ENCODE measurements at places on chromosomes 1 and 21.

DNA sequence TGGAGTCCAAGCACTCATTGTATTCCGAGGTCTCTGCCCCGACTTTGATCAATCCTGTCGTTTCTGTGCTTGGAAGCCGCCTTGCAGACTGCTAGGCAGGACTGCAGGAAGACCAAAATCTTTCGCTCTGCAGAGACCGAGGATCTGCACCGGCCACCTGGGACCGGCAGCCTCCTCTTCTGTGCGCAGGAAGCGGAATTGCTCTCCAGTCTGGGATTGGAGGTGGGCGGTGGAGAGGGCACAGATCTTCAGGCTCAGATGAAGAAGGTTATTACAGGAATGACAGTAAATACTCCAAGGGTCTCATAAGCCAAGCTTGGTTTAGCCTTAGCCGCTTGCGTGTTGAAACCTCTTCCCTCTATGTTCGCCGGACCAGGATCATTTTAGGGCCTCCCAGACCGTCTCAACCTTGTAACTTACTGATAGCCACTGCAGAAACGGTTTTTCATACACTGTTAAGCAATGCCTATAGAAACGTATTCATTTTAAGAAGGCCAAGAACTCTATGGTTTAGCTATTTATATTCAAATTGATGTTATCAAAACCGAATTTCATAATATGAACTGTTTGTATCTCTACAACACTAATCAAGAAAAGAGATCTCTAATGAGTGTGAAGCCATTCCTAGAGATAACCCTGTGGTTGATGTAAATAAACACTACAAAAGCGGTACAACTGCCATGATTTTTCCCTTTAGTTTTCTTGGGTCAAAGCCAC, 1.1 kb downstream of the MIA3 start:
- DNase-seq, result peak; percentile 86

GRCh38 chr1:210779269-210779668, 354.7 kb downstream of the KCNH1 start:
- no peak for DNase-seq

DNA sequence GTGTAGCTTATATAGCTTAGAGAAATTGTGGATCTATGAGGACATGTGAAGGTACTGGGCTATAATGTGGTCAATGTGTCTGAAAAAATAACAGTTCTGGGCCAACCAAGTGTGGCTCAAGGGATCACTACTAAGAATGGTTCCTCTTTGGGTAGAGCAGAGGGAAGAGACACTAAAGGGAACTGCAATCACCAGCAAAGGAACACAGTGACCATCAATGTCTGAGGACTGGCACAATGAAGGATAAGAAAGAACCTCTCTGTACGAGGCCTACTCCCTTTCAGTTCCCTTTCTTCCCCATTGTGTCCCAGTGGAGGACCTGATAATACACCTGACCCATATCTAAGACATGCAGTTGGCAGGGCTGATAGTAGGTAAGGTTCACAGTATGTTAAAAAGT, 89.9 kb upstream of the JAK1 start:
- DNase-seq, result no peak

- no peak for DNase-seq
These were observed 112.2 kb upstream of the GJB5 start for GRCh38 chr1:34642679-34643078.

GRCh38 chr1:24927473-24927872, 2.6 kb downstream of the RUNX3 start:
- no peak for DNase-seq

GRCh38 chr1:159211331-159212136, 6.9 kb downstream of the ACKR1 start:
- DNase-seq, result peak; percentile 55

GRCh38 chr1:42993502-42994136, 35.0 kb upstream of the SLC2A1 start:
- no peak for DNase-seq

DNA sequence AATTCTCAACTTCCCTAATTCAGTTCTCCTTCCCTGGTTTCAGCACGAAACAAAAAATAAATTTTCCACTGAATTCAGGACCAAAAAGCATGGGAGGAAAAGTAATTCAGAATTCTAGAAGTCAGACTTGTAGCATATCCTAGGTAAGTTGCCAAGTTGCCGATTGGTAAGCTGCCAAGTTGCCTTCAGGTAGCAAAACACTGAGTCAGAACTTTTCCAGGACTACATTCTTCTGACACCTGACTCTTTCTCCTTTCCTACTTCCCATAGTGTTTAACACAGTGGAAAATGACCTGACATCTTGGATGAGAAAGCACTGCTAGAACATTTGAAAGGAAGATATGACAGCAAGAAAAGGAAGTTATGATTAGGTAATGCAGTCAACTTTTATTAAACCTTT, 322.8 kb downstream of the SPATA17 start:
- no peak for DNase-seq

- DNase-seq, result no peak
These were observed 111.6 kb upstream of the PDE4B start for GRCh38 chr1:65681096-65681495.

- no peak for DNase-seq
These were observed 110.5 kb upstream of the CDC42BPA start for GRCh38 chr1:227428803-227429202.

- no peak for DNase-seq
These were observed 378.1 kb downstream of the LMO4 start for GRCh38 chr1:87706779-87707228.

- no peak for DNase-seq
These were observed 175.4 kb downstream of the HIVEP3 start for GRCh38 chr1:41743366-41743765.

- DNase-seq, result peak; percentile 52
These were observed 36.6 kb upstream of the OPRD1 start for GRCh38 chr1:28775121-28775942.

- DNase-seq, result no peak
These were observed 98.1 kb upstream of the NRIP1 start for GRCh38 chr21:15162921-15163320.

GRCh38 chr1:41238311-41238988, 3.7 kb downstream of the SCMH1 start:
- DNase-seq, result no peak

DNA sequence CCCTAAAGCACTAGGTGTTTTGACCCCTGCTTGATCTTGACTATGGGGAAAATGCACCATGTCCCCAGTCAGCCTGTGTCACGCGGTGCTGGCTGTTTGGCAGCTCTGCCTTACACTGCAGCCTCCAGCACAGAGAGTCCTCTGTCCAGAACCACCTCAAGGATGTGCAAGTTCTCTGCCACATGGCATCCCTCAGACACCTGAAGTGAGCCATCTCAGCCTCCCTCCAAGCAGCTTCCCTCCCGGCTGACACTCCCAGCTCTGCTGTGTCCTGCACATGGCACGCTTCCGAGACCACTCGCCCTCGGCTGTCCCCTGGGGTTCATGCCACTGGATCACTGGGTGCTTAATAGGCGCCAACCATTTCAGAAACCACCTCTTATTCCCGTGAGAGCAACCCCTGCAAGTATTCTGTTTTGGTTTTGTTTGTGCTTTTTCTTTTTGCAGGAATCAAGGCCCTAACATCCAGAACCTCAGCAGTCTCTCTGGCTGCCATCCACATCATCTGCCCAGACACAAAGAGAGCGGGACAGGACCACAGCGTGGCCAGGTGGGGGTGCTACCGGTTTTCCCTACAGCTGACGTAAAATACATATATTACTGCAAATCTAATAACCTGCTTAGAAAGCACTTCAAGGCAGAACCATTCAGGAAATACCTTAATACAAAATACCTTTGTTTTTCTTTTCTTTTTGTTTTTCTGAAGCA, 45.7 kb downstream of the CAPZB start:
- no peak for DNase-seq

GRCh38 chr1:59417406-59417805, 120.5 kb downstream of the FGGY start:
- DNase-seq, result no peak

DNA sequence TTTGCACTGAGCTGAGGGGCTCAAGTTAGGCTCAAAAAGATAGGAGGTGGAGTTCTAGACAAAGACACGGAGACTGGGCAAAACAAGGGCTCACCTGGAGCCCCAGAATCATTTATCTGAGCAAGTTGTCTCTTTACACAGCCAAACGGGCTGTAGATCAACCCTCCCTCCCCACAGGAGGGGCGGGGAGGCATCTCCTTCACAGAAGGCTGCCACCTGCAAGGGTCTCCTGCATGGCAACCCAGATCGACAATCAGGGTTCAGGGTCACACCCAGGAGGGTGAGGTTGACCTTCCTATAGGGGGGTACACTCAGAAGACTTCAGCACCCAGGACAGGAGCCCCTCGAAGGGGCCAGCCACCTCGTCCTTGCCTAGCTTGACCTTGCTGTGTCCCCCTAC, 84.0 kb downstream of the CD247 start:
- DNase-seq, result no peak

GRCh38 chr1:85333186-85333585, 56.8 kb upstream of the BCL10 start:
- no peak for DNase-seq

GRCh38 chr21:43279578-43279894, 110.7 kb downstream of the CRYAA start:
- no peak for DNase-seq

- DNase-seq, result no peak
These were observed 44.8 kb upstream of the PWP2 start for GRCh38 chr21:44062380-44062779.

- no peak for DNase-seq
These were observed 13.0 kb downstream of the YBEY start for GRCh38 chr21:46299167-46299566.

- DNase-seq, result no peak
These were observed 992 bp upstream of the USP48 start for GRCh38 chr1:21783679-21784603.

DNA sequence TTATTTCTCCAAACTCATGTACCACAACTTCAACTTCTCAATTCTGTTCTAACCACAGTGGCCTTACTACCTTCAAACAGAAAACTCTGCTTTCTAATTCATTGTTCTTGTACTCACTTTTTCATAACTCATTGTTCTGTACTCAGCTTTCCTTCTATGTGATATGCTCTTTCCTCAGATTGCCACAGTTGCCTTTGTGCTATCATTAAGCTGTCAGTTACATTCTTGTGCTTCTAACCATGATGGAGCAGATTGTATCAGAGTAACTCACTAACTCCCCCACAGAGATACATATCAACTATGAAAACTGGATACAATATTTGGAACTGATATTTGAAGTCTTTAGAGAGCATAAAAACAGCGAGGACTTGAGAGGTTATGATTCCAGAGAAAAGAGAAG, 1213.7 kb downstream of the KCNT2 start:
- no peak for DNase-seq

GRCh38 chr1:219778110-219778509, 150.2 kb downstream of the SLC30A10 start:
- no peak for DNase-seq

DNA sequence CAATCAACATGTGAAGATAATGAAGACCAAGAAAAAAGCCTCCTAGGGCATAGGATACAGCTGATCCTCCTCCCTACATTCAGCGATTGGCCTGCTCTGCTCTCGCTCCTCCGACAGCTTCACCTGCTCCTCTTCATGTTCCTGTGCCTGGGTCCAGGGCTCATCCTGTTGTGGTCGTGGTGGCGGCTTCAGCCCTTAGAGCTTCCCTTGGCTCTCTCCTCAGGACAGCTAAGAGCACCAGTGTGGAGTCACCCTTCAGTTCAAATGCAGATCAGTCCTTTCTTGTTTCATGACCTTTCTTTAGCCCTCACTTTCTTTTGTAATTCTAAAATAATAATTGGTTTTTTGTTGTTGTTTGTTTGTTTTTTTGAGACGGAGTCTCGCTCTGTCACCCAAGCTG, 18.7 kb downstream of the CNN3 start:
- no peak for DNase-seq

DNA sequence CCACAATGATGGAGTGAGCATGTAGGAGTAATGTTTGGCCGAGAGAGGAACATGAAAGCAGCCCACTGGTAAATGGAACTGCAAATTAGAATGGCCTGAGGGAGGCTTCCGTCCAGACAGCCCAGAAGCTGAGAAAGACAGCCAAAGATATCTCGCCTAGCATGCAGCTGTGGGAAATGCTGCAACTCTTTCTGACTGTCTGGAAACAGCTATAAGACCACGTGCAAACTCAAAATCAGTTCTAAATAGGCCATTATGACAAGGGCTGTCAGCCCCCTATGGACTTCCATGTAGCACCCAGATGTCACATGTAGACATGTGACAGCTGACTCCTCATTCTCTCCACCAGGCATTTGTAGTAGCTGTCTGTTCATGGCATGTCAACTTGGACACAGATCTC, 62.9 kb upstream of the ATP1A1 start:
- no peak for DNase-seq

DNA sequence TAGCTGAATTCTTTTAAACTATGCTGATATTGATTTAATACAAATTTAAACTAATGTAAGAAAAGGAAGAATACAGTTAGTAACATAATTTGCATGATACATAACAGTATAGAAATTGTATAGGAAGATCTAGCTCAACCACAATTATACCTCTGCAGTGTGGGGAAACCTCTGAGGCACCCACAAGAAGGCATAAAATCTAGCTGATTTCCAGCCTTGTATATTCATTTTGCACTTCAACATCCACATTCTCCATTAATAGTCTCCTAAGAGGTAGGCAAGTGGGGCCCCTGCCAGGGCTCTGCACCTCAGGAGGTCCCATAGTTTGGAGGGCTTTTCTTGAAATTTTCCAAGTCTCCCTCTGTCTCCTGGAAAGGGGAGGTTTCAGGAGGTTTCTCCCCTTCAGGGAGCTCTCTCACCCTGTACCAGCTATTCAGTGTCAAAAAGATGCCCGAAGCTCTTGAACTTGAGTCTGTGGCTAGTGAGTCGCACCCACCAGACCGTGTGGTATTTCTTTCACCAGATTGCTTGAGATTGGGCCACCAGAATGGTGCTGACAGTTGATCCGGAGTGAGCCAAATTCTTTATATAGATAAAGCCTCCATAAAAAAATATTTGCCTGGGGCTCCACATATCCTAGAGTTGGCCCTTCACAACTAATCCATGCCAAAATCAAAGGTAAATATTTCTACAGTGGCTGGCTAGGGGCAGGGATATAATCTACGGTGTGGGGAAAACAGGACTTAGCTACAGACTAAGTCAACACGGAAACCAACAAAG, 108.2 kb downstream of the TIAM1 start:
- DNase-seq, result no peak

DNA sequence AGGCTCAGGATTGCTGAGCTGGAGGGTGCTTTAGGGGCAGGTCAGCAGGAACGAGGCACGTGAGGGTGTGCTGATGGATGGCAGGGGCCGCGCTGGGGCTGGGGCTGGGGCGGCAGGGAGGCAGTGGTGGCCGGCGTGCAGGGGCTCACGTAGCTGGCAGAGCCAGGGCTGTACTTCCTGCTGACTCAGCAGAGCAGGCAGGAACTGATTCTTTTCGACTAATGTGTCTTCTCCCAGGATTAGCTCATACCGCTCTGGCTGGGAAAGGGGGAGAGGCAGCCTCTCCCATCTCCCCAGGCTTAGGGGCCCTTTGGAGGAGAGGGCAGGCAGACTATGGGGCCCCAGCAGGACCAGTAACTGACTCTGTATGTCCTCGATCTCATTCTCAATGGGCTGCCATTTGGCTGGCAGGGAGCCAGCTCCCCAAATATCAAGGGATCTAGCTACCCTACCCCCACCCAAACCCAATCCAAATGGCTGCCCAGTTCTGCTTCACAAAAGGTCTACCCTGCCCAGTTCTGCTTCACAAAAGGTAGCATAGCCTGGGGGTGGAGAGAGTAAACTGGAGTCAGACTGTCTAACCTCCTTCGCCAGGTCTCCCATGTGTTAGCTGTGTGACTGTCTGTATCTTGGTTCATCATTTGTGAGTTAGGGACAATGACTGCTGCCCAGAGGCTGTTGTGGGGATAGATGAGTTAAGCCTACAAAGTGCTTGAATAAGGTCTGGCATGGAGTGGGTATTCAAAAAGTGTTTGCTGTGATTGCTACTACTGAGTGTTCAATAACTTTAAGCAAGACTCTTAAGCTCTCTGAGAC, 100.1 kb upstream of the SLC2A1 start:
- DNase-seq, result no peak

GRCh38 chr1:3618881-3619671, 5.7 kb upstream of the TPRG1L start:
- DNase-seq, result peak; percentile 70

Data from posterior cingulate gyrus (tissue), 11 donors.